Left forelimb (tissue), 1 donor: ENCODE measurements at places on chromosomes 1 and 21.

- DNase-seq = peak; percentile 87
Measured at GRCh38 chr1:3313576-3313950, 140.9 kb upstream of the ARHGEF16 start.

DNA sequence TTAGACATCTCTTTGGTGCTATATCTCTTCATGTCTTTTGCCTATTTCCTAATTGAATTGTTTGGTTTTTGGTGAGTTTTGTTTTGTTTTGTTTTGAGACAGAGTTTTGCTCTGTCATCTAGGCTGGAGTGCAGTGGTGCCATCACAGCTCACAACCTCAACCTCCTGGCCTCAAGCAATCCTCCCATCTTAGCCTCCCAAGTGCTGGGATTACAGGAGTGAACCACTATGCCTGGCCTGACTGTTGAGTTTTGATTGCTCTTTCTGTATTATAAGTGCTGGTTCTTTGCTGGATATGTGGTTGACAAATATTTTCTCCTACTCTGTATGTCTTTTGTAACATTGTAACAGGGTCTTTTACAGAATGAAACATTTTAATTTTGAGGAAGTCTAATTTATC, 38.0 kb downstream of the NAV1 start:
- no peak for DNase-seq

DNA sequence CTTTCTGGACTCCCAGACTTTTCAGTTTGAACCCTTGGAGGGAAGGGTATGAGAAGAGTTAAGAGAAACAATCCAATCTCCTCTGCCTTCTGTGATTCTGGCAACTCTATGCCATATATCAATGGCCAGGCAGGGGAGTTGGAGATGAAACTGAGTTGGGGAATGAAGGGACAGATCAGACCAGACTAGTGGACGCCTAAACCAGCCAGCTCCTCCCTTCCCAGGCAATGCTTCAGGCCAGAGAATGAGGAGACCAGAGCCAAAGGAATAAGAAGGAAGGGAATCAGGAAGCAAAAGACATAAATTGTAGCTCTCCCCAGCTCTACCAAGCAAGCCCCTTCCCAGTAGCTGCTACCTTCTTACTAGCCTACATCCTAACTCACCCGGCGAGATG, 22.7 kb downstream of the PLEKHA6 start:
- DNase-seq = no peak

DNA sequence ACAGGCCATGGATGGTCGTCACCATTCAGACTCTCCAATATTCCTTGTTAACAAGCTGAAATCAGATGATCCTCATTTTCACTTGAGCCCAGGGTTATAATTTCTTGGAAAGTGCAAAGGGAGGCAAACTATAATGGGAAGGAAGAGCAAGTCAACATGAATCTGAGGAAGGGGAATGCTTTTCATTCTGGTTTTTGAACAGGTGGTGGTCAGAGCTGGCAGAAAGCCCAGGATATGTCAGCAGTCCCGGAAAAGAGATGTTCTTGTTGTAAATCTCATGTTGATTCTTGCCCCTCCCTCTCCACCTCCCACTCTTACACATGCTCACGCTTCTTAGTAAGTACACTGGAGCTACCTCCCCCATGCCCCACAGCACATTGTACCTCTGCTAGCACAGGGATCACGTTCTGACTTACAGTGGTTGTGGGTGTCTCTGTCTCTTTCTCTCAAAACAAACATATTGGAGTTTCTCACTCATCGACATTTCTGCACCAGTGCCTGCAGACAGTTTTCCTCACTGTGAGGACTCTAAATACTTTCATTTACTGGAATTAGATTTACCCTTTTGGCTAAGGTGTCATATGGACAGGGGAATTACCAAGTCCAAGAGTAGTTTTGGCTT, 77.6 kb downstream of the XCL2 start:
- no peak for DNase-seq

DNA sequence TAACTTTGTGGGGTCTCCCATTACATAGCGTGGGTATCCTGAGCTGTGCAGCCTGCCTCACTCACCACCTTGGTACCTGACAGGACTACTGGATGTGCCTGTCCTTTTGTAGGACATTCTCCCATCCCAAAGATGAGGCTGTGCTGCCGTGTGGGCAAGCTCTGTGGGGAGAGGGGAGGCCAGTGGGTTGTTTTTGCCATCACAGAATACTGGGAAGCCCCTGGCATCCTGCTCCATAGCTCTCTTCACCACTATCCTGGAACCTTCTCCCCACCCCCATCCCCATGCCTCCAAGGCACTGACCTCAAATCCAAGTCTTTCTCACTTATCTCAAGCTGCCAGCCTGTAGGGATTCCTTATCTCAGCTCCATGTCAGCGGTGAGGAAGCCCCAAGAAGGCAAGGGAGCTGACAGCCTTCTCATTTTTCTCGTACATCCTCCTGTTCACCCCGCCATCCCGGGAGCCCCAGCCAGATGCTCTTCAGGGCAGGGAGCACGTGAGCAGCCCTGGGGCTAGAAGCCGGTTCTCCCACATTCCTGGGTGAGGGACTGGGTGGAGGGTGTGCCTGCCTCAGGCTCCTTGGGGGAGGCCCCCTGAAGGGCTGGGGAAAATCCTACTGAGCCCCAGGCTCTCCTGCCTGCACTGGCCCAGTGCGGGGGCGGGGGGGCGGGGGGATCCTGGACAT, 2.4 kb upstream of the ELF3 start:
- no peak for DNase-seq

GRCh38 chr1:206589206-206589605, 23.1 kb downstream of the EIF2D start:
- no peak for DNase-seq

DNA sequence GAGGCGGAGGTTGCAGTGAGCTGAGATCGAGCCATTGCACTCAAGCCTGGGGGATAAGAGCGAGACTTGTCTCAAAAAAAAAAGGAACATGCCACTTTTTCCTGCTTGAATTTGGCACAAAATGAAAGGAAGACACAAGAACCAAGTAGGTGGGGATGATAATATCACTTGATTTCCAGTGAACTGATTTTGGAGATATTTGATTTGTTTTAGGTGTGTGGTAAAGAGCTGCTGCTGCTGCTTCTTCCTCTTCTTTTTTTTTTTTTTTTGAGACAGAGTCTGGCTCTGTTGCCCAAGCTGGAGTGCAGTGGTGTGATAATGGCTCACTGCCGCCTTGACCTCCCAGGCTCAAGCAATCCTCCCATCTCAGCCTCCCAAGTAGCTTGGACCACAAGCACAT, 29.9 kb upstream of the CAPZB start:
- no peak for DNase-seq

DNA sequence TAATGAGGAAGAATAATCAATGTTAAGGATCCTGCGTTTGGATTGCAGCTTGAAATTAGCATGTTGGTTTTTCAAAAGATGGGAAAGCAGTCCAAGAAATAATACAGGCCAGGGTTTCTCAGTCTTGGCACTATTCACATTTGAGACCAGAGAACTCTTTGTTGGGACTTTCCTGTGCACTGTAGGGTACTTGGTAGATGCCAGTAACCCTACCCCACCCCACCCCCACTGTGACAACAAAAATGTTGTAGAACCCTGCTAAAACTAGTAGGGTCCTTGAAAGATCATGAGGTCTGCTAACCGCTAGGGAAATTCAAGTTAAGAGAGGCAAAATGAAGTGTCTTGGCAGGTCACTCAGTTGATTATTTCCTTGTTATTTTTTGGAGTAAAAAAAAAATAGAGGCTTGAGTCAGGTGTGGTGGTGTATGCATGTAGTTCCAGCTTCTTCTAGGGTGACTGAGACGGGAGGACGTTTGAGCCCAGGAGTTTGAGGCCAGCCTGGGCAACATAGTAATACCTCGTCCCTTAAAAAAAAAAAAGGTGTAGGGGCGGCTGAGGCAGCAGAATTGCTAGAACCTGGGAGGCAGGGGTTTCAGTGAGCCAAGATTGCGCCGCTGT, 53.3 kb downstream of the SPEN start:
- no peak for DNase-seq

- DNase-seq = no peak
Measured at GRCh38 chr1:200673952-200674823, 4.5 kb upstream of the DDX59 start.

DNA sequence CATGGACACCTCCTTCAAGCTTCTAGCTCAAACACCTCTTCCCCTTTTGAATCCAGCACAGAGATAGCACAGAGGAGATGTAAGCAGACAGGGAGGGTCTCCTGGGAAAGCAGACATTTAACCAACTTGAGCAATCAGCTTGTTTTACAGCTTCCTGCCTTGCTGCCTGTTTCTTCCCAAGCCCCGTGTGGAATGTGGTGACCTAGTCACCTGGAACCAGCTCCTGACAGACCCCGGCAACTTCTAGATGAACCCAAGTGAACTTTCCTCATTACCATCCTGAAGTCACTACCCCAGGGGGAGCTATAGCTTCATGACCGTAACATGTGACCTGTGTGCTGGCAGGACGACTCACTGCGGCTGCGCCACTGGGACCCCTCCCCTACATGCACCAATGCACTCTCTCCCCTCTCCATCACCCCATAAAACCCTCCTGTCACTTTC, 24.1 kb upstream of the TTF2 start:
- DNase-seq = no peak

GRCh38 chr1:86423473-86423872, 498 bp upstream of the CLCA2 start:
- no peak for DNase-seq

GRCh38 chr1:25971066-25971810, 26.6 kb downstream of the PAFAH2 start:
- DNase-seq = no peak

DNA sequence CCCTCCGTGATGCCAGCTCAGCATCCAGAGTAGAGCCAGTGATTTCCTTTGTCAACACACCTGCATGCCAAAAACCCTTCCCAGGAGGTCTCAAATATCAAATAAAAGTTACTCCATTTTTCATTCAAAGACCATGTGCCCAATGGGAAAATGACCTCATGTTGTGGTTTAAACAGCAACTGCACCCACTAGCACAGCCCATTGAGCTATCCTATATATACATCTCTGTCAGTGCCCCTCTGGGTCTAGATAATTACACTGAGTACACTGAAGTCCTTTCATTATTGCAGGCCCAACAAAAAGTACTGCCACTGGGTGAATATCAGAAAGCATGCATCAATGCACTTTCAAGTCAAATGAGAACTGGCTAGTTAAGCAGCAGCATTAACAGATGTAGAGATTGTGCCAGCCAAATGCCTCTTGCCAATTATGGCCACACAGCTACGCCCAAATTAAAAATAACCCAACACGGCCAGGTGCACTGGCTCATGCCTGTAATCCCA, 117.7 kb downstream of the SLC45A1 start:
- no peak for DNase-seq

- no peak for DNase-seq
Measured at GRCh38 chr1:107804134-107804533, 160.8 kb downstream of the VAV3 start.

DNA sequence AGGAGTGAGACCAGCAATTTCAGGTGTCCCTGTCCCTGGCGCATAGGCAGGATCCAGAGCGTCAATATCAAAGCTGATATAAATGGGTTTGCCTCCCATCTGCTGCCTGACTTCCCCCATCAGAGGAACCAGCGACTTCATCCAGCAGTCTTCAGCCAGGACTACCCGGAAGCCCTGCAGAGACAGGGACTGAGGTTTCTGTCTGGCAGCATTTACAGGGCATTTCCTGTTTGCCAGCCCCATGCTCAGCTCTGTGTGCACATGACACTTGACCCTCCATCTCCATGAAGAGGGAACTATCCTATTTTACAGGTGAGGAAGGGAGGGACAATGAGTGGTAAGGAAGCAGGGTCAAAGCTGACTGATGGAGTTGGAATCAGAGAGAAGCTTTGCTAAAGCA, 7.2 kb downstream of the AGMAT start:
- no peak for DNase-seq
